Camera-type eye (tissue), 1 donor: ENCODE measurements at places on chromosomes 1 and 21. TPM values are rescaled to one million over a fixed set of nuclear protein-coding genes. Genes with fewer than 3 reads are reported as not detected.

MTARC1 gene
- total RNA-seq, result 13.1 TPM

HAO2 gene
- total RNA-seq, result not detected

SLC16A4 gene
- 13.6 TPM for total RNA-seq

FBXO28 gene
- 48.5 TPM for total RNA-seq

RTCA gene
- total RNA-seq, result 46.9 TPM

ALPL gene
- 12.6 TPM for total RNA-seq

OLFML2B gene
- total RNA-seq, result 52.4 TPM

OLIG2 gene
- 5.8 TPM for total RNA-seq

MIXL1 gene
- total RNA-seq, result not detected

RNU1-3 gene
- under 0.01 TPM for total RNA-seq

NID1 gene
- 143 TPM for total RNA-seq

NDUFS5 gene
- 223 TPM for total RNA-seq

ADORA1 gene
- total RNA-seq, result 1.9 TPM

DSCAM gene
- total RNA-seq, result 11.8 TPM

PRCC gene
- 34.5 TPM for total RNA-seq

CYP4A22 gene
- not detected for total RNA-seq

LAPTM5 gene
- total RNA-seq, result 11.3 TPM

S100A1 gene
- 3.5 TPM for total RNA-seq

JAM2 gene
- total RNA-seq, result 55.3 TPM

FBLIM1 gene
- total RNA-seq, result 46.5 TPM

DCST2 gene
- 0.49 TPM for total RNA-seq

FCGR3A gene
- 2.9 TPM for total RNA-seq

IQGAP3 gene
- total RNA-seq, result 8.4 TPM

ASTN1 gene
- 36.5 TPM for total RNA-seq

ANKRD45 gene
- total RNA-seq, result 4.9 TPM

RNF207 gene
- 64.0 TPM for total RNA-seq

RGSL1 gene
- not detected for total RNA-seq

OR2L2 gene
- total RNA-seq, result 0.88 TPM

TAS1R1 gene
- not detected for total RNA-seq

RPL5 gene
- 1,299 TPM for total RNA-seq

F13B gene
- total RNA-seq, result not detected

HIPK1 gene
- 83.2 TPM for total RNA-seq

DYNLT5 gene
- 4.6 TPM for total RNA-seq

PLA2G5 gene
- 2.4 TPM for total RNA-seq

TMEM35B gene
- 19.6 TPM for total RNA-seq

OR6K2 gene
- total RNA-seq, result not detected

SHE gene
- total RNA-seq, result 8.2 TPM

SPEN gene
- total RNA-seq, result 115 TPM

KRTAP21-2 gene
- not detected for total RNA-seq

CCDC27 gene
- not detected for total RNA-seq

NFASC gene
- 30.6 TPM for total RNA-seq

NOS1AP gene
- 7.9 TPM for total RNA-seq

RBM11 gene
- total RNA-seq, result 4.1 TPM

DCST1 gene
- not detected for total RNA-seq

LRRC41 gene
- 79.5 TPM for total RNA-seq

RGS16 gene
- total RNA-seq, result 56.7 TPM

B3GALT2 gene
- 25.5 TPM for total RNA-seq

NEK2 gene
- total RNA-seq, result 13.8 TPM

TAL1 gene
- total RNA-seq, result 4.2 TPM

ADCY10 gene
- total RNA-seq, result 0.49 TPM

LAD1 gene
- total RNA-seq, result 3.8 TPM

NPR1 gene
- total RNA-seq, result 6.8 TPM

GPR161 gene
- 27.2 TPM for total RNA-seq

SPTA1 gene
- total RNA-seq, result 12.0 TPM

S100A4 gene
- 77.8 TPM for total RNA-seq

AGT gene
- total RNA-seq, result 4.8 TPM

DDAH1 gene
- 47.2 TPM for total RNA-seq
